Hindlimb muscle (tissue), 1 donor: ENCODE measurements at places on chromosomes 1 and 21.

GRCh38 chr1:58781541-58782177, 2.2 kb downstream of the JUN start:
- peak; percentile 85 for DNase-seq

DNA sequence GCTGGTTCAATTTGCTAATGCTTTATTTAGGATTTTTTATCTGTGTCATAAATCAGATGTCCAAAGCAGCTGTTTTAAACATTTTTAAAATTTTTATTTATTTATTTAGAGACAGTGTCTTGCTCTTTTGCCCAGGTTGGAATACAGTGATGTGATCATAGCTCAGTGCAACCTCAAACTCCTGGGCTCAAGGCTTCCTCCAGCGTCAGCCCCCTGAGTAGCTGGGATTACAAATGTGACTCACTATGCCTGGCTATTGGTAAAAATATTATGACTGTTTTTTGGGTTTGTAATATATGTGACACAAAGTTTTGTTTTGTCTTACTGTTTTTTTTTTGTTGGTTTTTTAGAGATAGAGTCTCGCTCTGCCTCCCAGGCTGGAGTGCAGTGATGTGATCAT, 11.8 kb downstream of the ZBED6 start:
- no peak for DNase-seq

- DNase-seq = no peak
Observed at GRCh38 chr1:21494196-21494595, 15.0 kb upstream of the ALPL start.

DNA sequence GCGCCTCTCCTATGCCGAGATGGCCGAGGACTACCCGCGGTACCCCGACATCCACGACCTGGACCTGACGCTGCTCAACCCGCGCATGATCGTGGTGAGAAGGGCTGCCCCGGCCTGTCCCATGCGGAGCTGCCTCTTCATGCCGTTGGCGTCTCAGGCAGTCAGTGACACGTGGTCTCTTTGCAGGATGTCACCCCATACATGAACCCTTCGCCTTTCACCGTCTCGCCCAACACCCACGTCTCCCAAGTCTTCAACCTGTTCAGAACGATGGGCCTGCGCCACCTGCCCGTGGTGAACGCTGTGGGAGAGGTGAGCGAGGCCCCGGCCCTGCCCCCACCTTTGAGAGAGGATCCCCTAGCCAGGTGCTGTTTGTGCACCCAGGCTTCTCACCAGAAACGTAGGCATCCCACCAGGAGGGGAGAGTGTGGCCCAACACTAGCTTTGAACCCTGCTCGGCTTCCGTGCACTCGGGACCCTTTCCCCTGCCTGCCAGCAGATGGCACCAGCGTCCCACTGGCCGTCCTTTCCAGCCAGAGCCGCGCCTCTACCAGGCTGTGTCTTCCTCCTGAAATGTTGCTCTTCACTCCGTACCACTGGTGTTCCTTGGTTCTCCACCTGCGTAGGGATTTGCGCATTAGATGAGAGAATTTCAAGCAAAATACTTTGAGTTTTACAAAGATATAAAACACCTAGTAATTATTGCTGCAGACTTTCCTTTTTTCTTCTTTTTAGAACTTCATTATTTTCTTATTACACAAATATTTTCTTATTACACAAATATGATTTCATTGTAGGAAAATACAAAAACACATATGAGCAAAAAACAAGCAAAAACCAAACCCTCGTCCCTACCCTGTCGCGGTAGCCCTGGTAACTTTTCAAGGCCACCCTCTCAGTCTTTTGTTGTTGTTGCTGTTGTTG, 9.0 kb downstream of the NPPA start:
- DNase-seq = peak; percentile 68

GRCh38 chr1:46490406-46490655, 695 bp downstream of the DMBX1 start:
- DNase-seq = no peak

GRCh38 chr1:28540651-28541050, 12.2 kb upstream of the TRNAU1AP start:
- no peak for DNase-seq

- no peak for DNase-seq
Observed at GRCh38 chr1:82065916-82066315, 265.2 kb downstream of the ADGRL2 start.

DNA sequence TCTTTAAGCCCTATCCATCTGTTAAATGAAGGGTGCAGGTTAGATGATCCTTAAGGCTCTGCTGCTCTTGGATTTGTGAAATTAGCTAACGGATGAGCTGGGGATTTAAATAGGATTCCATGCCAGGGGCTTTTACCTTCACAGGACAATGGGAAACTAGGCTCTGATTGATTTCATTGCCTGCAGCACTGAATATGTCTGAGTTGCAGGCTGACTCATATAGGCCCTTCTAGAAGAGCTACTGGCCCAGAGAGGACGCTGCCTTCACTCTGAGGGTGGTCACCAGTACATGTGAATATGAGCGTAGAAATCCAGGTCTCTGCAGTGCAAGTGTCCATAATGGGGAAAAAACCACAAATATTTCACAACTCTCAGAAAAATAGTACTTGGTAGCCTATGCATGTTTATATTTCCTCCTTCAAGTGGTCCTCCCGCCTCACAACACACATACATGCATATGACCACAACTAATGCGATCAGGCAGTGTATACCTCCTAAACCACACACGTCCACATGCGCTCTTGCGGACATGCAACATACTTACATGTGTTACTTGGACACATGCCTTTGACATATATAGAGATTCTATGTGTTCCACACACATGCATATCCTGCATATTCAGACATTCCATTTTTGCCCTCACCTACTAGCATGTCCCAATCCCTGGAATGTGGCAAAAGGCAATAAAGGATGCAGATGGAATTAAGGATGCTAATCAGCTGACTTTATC, 233.8 kb upstream of the JUN start:
- DNase-seq = no peak

- DNase-seq = peak; percentile 49
Observed at GRCh38 chr1:59266180-59266926, 30.5 kb upstream of the FGGY start.

DNA sequence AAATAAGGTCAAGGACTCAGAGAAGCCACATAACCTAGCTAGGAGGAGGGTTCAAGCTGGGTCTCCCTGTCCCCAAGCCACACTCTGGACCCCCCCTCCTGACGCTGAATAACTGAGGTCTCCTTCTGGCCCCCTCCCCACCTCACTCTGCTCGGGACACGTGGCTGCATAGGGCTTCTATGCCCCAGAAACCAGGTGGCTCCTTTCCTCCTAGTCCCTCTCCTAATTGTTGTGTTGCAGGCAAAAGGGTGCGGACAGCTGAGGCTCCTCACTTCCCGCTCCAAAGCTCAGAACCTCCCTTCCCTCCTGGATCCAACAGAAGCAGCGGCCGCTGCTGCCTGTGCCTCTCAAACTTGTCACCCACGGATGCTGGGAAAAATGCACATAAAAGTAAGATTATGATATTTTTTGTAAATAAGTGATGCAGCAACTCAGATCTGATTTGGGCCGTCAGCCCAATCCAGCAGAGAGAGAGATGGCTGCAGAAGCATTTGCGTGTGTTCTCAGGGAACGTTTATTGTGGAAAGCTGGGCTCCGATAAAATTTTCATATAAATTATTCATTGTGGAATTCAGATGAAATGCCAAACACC, 40.8 kb upstream of the C1orf174 start:
- DNase-seq = no peak

GRCh38 chr1:23163395-23163794, 5.3 kb downstream of the LUZP1 start:
- no peak for DNase-seq

GRCh38 chr1:22688466-22688865, 22.2 kb upstream of the EPHB2 start:
- DNase-seq = no peak

DNA sequence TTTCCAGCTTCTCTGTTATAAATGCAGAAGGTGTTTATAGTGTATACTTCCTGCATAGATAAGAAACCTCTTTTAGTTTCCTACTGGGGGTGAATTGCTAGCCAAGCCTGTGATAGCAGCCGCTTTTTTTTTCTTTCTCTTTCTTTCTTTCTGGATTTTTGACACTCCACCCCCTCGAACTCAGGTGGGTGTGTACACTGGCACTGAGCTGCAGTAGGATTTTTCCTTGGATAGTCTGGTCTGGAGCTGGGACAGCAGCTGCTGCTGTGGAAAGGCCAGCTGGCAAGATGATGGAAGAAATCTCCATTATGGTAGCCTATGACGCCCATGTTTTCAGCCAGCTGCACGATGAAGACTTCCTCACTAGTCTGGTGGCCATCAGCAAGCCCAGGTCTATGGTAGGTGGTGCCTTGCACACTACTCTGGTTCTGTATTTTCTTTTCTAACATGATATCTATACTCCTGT, 122.5 kb upstream of the CACYBP start:
- peak; percentile 6 for DNase-seq

DNA sequence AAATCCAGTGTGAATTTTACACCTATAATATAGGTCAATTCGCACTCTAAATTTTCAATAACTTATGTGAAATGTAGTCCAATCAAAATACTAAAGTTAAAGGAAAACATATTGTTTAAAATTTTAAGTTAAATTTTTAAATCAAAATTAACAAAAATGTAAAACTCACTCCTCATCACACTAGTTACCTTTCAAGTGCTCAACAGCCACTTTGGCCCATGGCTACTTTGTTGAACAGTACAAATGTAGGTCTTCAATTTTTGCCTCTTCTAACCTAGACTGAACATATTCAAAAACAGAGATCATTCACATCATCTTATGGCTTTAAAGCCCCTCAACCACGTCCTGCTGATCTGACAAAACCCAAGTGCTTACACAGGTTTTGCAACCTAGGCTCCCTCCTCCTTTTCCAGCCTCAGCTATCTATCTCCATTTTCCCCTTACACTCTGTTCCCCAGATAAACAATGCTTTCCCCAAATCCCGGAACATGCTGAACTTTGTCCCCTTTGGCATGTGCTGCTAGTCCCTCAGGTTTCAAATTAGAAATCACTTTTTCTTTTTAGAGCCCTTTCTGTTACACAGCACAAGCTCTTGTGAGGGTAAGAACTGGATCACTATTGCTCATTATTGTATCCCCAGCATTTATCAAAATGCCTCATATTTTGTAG, 110.6 kb downstream of the AKT3 start:
- no peak for DNase-seq

DNA sequence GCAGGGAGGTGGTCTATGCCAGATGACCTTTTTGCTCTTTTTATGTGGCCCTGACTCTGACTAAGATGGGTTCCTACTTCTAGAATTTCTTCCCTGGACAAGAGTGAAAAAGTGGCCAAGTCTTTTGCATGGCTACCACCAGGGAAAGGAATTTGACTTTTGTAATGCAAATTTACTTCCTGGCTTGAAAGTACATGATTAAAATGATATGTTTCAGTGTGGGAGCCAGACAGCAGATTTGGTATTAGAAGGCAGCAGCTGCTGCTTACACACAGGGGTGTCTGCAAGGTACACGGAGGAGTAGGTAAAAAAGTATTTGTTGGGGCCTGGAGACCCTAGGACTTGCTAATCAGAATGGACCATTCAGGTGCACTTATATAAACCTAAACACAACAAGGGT, 78.4 kb downstream of the KCND3 start:
- no peak for DNase-seq

DNA sequence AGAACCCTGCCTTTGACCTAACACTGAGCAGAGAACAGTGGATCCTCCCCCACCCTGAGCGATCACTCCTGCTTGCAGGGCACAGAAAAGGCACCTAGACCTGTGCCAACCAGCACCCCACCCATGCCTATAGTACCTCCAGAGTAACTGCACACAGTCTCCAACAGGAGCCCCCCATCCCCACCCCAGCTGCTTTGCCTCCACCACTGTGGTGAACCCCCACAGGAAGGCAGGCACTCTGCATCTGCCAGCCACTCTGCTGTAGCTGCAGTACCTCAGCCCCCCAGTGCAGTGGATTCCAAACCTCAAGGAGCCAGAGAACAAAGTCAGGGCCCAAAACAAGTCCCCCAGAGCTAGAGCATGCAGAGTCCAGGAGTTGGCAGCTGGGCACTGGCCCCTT, 10.7 kb downstream of the SPATC1L start:
- no peak for DNase-seq

GRCh38 chr1:27403065-27403726, 10.8 kb downstream of the GPR3 start:
- peak; percentile 76 for DNase-seq

GRCh38 chr21:38898422-38899096, 92.8 kb downstream of the ETS2 start:
- DNase-seq = no peak

GRCh38 chr1:55062801-55063576, 23.6 kb downstream of the PCSK9 start:
- DNase-seq = no peak

DNA sequence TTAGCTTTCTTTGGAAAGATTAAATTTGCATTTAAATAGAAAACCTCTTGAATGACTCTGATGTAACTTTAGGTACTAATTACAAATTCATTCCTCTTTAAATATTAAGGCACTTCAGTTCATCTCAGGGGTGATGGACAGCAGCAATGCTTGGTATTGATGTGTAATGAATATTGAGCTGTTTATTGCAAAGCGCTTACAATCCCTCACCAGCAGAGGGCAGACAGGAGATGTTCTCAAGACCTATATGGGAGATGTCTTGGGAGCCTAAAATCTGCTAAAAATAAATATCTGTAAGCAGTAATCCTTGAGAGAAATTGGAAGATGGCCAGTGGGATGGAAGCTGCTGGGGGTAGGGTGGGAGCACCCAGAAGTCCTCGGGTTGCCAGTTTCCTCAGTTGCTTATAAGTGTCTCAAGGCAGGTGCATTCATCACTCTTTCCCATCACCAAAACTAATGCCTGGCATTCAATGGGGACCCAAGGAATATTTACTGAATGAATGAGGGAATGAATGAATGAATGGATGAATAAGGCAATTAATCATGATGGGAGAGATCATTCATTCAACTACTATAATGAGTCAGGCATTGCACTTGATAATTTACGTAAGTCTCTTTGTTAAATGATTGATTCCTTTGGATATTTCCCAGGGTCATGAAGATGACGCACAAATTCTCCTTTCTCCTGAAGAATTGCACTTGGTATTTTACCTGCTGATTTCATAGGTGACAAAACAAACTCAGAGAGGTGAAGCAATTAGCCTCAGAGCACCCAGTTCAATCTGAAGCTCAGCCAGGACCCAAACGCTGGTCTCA, 2.3 kb downstream of the KLHDC8A start:
- DNase-seq = peak; percentile 68

DNA sequence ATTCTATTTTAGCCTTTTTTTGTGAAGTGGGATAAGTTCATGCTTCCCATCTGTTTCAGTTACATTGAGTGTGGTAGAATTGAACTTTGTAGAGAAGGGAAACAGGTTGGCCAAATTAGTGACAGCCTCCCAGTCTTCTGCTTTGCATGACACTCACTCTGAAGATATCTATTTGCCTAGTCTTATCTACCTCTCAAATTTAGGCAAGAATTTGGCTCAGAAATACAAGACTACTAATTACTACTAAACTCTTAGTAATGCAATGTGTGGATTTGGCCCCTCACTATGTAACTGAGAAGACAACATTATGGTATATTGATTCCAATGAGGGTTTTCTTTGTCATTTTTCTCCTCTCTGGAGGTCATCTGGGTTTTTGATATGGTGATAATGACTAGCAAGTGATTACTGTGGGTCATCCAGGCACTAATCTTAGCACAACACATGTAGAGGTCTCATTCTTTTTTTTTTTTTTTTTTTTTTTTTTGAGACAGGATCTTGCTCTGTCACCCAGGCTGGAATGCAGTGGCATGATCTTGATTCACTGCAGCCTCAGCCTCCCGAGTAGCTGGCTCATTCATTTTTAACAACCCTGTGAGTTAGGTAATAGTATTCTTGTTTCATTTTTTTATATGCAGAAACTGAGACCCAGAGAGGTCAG, 6.3 kb downstream of the FAM20B start:
- no peak for DNase-seq
